ENCODE measurements at places on chromosomes 1 and 21.
A peak's percentile ranks its signal among the peaks of the same experiment; 100 is the strongest.

GRCh38 chr1:167086033-167086432 is 4.1 kb downstream of the GPA33 start:
- DNase-seq = no peak

GRCh38 chr1:105641407-105641806 is 1415.1 kb upstream of the PRMT6 start:
- DNase-seq = no peak

DNA sequence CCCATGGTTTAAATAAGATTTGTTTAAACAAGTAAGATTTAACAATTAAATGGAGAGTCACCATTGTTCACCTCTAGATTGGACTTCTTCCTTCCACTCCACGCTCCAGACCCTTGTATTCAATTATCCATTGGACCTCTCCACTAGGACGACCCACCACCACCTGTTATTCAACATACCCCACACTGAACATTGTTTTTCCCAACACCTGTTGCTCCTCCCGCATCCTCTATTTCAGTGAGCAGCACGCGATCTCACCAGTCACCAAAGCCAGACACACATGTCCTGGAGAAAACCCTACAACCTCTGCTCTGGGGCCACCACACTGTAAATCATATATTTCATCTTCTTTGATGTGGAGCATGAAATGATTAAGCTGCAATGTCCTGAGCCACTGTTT is 28.6 kb downstream of the ATP8B2 start:
- DNase-seq = no peak

DNA sequence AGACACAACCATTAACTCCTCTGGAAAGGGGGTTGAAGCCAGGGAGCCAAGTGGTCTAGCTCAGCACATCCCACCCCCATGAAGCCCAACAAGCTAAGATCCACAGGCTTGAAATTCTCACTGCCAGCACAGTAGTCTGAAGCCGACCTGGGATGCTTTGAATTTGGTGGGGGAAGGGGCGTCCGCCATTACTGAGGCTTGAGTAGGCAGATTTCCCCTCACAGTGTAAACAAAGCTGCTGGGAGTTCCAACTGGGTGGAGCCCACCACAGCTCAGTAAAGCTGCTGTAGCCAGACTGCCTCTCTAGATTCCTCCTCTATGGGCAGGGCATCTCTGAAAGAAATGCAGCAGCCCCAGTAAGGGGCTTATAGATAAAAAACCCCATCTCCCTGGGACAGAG is 193.5 kb downstream of the GPATCH2 start:
- DNase-seq = no peak

GRCh38 chr1:107936498-107937481 is 28.2 kb downstream of the VAV3 start:
- DNase-seq = peak; percentile 92

DNA sequence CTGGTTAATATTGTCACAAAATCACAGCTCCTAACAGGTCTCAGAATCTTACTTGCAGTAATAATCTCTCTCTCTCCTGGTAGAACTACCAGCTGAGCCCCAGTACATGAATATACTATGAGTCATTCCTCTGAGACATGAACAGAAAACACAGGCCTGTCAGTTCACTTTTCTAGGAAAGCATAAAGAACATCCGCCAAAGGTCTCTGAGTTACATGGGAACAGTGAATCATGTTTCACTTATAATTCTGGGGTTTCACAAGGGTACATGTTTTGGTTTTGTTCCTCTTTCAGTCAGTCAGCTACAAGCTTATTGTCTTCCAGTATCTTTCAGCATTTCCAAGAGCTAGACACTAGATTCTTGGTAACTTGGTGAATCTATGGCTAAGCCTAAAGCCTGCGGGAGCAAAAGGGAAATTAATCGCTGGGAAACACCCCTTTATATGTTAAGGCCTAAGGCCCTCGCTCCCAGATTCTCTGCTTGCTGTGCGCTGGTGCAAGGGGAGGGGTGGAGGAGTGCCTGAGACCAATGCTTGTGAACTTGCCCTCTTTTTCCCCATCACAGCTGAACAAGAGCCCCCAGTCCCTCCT is 31.7 kb downstream of the IFNGR2 start:
- DNase-seq = peak; percentile 93

DNA sequence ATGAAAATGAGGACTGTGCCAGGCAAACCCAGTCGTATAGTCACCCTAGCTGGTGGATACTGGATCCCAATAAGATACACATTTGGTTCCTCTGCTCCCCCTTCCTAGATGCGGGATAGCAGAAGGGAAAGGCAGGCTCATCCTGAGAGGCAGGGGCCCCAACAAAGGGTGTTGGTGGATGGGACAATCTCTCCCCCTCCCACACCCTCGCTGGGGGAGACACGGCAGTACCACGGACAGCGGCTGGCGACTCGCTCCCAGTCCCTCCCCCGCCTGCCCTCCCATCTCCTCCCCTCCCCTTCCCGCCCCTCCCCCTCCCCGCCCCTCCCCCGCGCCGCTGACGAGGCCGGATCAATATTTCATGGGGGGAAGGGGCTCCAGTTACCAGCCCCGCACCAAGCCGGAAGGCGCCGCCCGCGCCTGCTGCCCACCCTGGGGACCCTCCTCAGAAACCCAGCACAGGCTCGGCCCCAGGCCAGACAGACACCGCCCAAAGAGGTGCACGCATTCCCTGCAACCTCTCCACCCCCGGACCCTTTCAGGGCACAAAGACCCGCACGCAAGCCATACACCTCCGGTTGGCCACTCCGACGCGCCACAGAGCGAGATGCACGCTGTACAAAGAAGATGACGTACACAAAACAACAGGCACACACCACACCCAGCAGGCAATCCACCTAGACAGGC is 11.5 kb downstream of the RIMS3 start:
- DNase-seq = no peak

DNA sequence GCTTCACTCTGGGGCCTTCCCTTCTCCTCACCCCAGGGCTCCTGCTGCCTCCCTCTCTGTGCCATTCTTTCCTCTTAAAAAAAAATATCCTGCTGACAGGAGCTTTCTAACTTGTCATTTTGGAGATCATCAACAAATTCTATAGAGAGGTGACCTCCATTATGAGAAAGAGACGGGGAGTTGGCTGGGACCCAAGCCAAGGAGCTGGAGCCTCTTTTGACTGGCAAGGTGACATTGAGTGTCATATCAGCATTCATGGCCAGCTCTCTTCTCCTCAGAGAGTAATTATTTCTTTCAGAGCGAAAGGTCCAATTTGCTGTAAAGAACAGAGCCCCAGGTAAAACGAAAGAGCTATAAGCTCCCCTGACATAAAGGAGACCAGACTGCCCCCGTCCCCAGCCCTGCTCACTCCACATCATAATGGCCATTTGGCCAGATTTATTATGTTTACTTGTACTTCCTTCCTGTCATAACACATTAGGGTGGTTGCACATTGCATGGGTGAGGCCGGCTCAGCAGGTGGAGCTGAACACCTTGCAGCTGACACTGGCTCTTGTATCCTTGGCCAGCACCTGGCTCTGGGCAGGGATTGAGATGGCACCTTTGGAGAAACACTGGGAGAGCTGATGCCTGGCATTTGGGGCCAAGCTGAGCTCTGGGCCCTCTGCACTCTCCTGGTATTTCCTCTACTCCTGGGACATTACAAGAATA is 404.0 kb upstream of the VAMP3 start:
- no peak for DNase-seq

- DNase-seq = no peak
Observed at GRCh38 chr1:26829184-26829911, 2.9 kb downstream of the ZDHHC18 start.

- DNase-seq = peak; percentile 64
Observed at GRCh38 chr1:201050515-201051277, 27.2 kb upstream of the KIF21B start.

DNA sequence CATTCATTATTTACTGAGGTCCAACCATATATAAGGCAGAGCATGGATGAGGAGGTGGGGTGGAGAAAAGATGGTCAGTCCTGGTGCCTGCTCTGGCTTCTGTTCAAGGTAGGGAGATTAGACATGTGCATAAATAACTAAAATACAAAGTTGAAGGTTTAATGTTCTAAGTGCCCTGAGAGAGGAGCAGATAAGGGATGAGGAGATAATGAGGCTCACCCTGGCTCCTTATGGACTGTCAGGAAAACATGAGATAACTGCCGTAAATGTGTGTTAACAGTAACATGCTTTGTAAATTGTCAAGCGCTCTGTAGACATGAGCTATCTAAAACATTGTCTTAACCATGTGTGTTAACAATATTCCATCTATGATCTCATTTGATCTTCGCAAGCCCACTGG is 474.6 kb upstream of the USP24 start:
- no peak for DNase-seq

GRCh38 chr1:101250222-101250621 is 13.4 kb downstream of the S1PR1 start:
- DNase-seq = no peak

- DNase-seq = peak; percentile 42
Observed at GRCh38 chr1:151710187-151710840, 6.3 kb downstream of the CELF3 start.

GRCh38 chr1:213332491-213332890 is 281.4 kb downstream of the RPS6KC1 start:
- DNase-seq = no peak

DNA sequence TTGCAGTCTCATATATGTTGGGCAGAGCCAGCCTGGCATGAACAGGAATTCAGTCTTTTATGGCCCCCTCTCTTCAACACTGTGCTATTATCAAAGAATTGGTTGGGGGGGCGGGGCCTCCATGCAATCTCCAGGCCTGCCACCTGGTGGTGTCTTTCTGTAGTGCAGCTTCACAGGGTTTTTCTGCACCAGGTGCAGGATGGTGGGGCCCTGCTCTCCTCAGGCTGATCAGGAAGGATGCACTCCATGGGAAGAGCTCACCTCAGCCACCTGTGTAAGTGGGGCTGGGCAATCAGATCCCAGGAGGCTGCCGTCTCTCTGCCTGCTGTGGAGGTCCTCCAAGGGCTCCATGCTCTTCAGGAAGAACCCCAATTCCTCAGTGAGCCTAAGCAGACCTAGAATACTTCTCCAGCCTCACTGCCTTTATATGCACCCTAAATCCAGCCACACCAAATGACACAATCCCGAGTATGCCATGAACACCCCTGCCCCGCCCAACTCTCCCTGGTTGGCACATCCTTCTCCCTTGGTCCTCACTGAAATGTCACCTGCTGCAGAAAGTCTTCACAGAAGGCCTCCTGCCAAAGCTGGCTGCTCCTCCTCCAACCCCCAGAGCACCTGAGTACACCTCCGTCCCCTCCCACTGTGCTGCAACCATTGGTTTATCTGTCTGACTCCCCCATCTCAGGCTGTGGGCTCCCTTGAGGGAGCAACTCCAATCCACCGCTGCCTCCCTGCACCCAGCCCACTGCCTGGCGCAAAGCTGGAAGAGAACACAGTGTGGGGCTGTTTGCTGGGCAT is 16.5 kb downstream of the STK40 start:
- peak; percentile 73 for DNase-seq

DNA sequence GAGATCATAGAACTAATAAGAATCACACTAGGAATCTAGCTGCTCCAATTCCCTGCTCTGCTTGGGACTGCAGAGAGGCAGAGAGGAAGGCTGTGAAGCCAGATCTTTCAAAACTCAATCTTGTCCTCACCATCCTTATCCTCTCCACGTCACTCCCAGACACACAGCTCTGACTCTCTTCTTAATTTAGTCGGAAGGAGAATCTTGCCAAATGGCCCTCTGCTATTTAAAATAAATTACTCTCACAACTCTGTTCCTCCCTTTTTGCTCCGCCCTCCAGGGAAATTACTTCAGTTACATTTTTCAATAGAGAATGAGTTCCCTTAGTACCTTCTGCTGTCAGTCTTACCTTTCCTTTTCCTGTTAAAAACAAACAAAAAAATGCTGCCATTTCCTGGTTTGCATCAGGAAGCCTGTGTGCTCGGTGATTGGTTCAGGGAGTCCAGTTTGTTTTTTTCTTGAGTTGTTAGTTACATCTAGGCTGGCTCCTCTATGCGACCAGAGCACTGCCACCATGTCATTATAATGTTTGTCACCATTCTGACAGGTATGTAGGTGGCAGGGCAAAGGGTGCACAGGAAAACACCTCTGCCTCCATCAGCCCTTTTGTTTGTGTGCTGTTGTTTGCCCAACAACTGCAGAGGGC is 80.1 kb downstream of the FCRL5 start:
- DNase-seq = no peak

- no peak for DNase-seq
Observed at GRCh38 chr1:230057681-230058565, 9.1 kb upstream of the GALNT2 start.

DNA sequence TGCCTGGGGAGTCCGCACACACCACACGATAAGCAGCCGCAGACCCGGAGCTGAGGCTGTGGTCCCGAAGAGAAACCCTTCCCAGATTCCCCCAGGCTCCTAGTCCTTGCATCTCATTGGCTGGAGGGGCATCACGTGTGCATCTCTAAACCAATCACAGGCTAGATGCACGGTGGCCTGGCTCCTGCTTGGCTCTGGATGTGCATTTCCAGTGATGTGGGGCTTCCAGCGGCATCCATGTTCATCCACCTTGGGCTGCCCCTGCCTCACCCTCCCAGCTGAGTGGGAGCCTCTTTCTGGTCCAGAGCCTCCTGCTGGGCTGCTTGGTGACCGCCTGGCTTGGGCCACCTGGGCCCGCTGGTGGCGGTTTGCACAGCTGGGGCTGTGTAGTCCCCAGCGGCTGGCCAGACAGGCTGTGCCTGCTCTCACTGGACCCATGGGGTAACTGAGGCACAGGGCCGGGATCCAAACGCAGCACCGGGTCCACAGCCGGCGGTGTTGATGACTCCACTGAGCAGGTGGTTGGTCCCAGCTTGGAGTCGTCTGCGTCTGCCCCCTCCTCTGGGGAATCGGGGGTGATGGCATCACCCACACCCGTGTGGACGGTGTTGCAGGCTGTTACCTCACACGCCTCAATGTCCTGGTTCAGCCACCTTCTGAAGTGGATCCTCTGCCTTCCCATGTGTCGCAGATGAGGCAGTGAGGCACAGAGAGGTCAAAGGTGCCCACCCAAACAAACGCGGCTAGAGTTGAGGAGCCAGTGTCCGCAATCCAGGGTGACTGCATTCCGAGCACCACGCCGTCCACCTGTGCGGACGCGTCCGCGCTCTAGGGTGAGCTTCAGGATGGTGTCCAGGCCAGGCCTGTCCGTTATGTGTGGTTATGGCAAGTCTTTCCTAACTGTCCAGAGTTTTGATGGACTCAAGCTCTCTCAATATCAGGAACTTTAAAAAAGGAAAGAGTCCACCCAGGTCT is 41.3 kb downstream of the COL6A1 start:
- peak; percentile 62 for DNase-seq

DNA sequence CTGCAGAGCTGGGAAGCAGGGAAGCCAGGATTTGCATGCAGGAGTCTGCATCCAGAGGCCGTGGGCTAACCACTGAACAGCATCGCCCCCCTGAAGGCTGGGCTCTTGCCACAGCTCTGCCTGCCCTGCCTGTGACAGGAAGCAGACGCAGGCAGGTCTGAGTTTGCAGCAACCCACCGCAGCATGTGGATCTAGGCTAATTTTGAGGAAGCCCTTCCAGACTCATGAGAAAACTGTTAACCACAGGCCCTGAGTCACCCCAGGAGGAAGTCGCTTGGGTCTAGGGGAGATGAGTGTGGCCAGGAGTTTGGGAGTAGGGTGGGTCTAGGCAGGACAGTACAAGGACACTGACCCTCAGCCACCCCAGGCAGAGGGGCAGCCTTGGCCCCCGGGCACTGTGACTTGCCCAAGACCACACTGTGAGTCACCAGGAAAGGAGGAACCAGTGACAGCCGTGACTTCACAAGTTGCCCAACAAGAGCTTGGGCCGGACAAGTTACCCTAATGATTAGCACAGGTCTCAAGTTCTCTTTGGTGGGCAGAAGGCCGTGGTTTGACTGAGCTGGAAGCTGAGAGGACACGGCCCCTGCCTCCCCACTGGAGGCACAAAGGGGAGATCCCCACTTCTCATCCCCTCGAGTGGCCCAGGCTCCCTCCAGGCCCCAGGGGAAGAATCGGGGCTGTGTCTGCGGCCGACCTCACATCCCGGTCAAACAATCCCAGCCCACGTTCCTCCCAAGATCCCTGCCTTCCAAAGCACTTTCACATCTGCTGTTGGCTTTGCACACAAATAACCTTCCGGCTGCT is 826 bp downstream of the LAPTM5 start:
- DNase-seq = peak; percentile 93
